ENCODE measurements at places on chromosomes 12 and 14. TPM values are rescaled to one million over a fixed set of nuclear protein-coding genes. Genes with fewer than 3 reads are reported as not detected.

DNA sequence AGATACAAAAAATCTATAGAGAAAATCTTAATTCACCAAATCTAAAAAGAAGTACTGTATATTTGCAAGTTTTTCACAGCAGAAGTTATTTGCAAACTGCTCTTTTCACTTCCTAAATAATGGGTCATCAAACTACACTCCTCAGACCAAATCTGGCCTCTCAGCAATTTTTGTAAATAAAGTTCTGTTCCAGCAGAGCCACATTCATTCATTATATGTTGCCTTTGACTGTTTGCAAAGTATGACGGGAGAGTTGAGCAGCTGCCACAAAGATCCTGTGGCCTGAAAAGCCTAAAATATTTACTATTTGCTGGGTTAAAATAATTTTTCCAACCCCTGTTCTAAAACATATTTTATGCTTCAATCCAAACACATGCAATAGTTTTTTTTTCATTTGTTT, 1222.3 kb upstream of the SEL1L start:
- no peak for DNase-seq

DNA sequence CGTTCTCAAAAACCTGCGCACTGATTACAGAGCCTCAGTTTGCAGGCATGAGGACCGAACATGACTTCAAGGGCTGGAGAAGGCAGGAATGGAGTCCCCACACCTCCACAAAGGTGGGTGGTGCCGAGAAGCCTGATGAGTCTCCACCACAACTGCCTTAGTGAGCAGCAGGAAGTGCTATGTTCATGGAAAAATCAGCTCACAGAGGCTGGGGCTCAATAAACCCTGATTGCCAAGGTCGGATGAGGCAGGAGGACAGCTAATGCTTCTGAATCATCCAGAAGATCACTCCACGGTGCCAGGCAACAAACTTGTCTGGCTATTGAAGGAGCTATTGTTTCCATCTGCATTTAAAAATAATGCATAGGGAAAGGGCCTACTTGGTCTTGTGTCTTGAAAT, 31.1 kb downstream of the APPL2 start:
- DNase-seq = peak; percentile 22

DNA sequence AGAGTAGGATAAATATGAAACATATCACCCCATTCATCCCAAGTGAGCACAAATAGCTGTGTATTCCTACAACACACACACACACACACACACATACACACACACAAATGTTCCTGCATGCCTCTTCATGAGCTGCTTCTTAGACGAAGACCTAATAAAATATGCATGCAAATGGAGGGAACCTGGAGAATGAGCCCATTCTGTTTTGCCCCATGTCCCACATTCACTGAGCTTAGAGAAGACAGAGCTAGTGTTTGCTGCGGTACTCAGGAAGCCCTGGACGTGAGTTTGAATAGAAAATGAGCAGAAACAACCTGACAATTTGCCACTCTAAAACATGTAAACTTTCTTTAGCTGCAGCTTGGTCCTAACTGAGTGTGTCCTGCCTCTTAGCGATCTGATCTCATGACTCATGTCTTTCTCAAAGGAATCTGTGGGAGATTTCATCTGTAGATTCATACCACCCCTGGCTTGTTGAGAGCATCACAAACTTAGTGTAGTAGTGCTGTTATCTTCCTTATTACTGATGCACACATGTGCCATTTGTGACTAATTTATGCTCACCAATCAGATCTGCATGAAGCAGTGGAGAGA, 86.8 kb downstream of the ITPR2 start:
- no peak for DNase-seq

- DNase-seq = no peak
Measured at GRCh38 chr12:41606468-41607445, 418.6 kb downstream of the PDZRN4 start.

GRCh38 chr12:15546102-15546701, 223.9 kb downstream of the PTPRO start:
- DNase-seq = no peak

- no peak for DNase-seq
Measured at GRCh38 chr12:116415408-116416108, 138.1 kb upstream of the MED13L start.

- DNase-seq = no peak
Measured at GRCh38 chr12:14959916-14960496, 1.4 kb downstream of the ARHGDIB start.

GRCh38 chr14:20332431-20332787, 670 bp downstream of the CCNB1IP1 start:
- DNase-seq = no peak

DNA sequence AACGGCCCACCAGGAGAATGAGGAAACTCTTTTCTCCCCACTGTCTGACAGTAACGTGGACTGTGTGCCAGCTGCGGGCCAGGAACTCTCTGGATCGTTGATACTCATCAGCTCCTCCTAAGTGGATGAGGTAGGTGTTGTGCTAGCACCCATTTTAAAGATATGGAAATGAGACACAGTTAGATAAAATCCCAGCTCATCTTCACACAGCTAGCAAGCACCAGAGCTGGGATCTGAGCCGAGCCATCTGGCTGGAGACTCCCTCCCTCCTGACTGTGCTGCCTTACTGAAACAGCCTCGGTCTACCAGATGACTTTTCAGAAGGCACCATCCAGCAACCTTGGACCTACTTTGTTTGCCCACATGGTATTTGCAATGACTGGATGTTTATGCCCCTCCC, 49.2 kb downstream of the TMEM132D start:
- no peak for DNase-seq

DNA sequence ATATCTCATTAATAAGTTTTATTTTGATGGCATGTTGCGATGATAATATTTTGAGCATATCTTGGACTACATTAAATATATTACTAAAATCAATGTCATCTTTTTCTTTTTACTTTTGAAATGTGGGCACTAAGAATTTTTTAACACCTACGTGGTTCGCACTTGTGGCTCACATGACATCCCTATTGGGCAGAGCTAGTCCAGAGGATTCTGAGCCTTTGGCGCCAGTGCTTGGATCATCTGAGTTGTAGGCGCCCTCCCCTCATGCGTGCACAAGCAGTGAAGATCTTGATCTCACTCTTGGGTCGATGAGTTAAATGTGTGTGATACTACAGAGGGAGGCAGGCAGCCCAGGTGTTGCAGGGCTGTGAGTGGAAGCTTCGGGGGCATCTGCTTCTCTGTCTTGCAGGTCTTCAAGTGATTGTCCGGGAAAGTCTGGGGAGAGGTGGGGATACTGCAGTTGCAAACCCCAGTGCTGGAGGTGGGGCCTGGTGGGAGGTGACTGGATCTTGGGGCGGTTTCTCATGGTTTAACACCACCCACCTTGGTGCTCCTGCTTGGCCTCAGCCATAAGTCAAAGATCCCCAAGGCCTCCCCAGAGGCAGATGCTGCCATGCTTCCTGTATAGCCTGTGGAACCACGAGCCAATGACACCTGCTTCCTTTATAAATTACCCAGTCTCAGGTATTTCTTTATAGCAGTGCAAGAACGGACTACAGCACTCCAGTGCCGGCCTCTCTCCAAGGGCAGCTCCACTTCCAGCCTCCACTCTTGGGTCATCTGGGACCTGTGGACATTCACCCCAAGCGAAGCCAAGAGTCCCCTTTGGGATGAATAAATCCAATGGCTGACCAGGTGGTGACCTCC, 46.1 kb upstream of the PPP2R5C start:
- no peak for DNase-seq

DNA sequence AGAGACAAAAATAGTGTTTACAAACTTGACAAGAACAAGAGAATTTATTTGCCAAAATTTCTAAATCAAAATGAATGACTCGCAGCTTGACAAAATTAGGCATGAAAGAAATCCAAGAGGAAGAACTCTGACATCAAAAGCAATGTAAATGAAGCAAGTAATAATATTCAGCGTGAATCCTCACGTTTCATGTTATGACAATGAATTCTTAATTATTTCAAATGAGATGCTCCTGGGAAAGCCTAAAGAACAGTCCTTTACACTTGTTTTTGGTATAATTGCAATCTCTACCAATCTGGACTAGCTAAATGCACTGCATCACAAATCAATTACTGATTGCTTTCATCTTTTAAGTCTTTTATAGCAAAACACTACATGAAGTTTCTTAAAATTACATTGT, 29.1 kb downstream of the PIK3C2G start:
- DNase-seq = no peak

Gene NEMF
- total RNA-seq = 46.1 TPM

Gene DBX2
- total RNA-seq = not detected

Gene HOXC12
- total RNA-seq = not detected

All from pulmonary artery endothelial cell (primary cell).